Activated naive CD4-positive, alpha-beta T cell (primary cell): ENCODE measurements at places on chromosomes 5 and 9.

GRCh38 chr9:103203172-103203571 is 208.0 kb downstream of the CYLC2 start:
- no peak for DNase-seq

DNA sequence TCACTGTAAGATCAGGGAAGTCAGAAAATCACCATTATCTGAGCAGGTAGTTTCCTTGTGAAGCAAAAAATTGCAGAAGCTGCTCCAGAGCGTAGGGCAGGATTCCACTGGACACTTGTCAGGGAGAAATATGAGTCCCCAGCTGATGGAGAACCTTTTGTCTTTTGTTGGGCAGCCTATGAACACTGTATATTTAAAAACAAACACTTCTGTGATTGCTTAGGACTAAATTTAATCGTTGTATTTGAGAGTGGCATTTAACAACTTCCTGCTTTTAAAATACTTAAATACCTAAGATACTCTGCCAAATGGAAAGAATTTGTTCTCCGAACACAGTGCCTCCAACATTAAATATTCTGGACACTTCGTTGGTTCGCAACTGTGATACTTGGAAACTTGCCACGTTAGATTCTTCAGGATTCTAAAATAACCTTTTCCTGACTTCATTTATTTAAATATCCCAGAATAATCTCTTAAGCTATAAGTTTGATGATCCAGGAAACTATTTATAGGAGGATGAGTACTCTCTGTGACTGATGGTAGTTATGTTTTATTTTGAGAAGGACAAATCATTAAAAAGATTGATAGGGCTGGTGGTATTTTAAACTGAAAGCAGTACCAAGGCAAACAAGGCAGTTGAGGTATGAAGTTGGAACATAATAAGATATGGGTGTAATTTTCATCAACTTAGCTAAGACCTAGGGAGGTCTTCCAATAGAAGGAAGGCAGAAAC is 2.7 kb upstream of the HSPA4 start:
- no peak for DNase-seq

DNA sequence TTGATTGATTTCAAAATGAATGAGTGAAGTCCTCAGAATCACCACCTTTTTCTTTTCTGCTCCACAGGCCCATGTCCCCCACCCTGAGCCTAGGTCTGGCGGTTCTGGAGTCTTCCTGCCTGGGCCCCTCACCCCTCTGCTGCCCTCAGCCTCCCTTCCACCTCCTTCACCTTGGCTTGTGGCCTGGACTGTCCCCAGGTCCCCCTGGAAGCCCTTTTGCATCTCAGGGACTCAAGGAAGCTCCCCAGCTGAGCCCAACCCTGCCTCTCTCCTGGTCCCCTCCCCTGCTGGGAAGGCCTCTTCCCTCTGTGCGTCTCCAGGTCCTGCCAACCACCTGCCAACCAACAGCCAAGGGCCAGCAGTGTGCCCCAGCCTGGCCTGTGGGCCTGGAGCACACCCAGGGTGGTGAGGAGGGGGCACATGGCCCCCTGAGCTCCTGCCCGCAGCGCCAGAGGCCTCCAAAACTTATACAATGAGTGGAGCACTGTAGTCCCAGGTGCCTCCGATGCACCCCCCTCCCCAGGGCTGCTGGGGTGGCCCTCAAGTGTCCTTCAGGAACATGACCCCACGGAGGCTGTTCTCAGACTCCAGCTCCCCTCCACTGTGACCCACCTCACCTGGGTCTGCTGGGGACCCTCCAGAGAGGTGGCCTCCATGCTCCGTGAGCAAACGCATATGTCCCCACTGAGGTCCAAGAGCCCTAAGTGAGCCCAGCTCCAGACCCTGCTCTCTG is 20.3 kb downstream of the GLT6D1 start:
- DNase-seq, result no peak

DNA sequence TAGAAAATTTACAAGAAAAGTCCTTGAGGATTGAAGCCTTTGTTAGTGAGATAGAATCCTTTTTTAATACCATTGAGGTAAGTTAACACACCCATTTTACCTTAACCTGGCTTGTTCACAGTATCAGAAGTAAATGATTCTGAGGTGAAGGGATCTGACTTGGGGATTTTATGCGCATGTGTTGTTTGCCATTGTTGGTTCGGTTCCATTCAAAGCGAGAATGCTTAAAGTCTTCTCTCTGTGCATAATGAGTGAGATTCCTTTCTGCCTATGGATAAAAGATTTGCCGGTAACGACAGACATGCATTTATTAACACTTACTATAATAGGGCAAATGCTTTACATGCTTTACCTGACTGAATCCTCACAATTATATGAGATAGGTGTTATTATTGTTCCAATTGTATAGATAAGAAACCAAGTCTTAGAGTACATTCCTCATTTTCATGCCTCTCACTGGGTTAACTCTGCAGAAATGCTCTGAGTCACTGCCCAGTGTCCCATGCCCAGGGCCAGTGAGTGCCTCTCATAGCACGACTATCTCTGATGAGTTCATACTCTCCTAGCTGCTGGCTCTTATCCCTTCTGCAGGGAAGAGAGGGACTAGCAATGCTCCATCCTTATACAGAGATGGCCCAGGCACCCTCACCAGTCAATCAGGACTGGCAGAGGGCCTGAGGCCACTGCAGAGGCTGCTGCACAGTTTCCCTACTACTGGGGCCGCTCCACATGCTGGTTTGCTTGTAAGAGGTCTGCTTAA is 54.4 kb downstream of the CMYA5 start:
- no peak for DNase-seq

- DNase-seq, result no peak
Observed at GRCh38 chr5:110386782-110387181, 339.7 kb downstream of the TMEM232 start.

GRCh38 chr9:134585021-134585561 is 56.5 kb upstream of the COL5A1 start:
- DNase-seq, result no peak

- DNase-seq, result no peak
Observed at GRCh38 chr9:133087429-133088145, 25.8 kb downstream of the CEL start.

DNA sequence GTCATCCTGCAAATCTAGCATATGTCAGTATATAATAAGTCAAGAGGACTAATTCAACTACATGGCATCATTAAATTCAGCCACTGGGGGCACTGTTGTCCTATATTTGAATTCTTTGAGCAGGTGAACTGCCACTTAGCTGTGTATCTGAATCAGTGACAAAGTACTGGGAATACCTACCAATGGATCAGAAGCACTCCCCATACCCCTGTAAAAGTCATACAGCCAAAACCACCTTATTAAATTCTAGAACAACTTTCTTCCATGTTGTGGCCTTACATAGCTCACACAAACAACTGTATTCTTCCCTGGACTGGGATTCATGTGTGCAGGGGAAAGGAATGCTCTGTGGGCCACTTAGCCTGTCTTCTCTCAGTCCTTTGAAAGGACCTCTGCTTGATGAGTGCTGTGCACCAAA is 57.4 kb upstream of the PLPP6 start:
- DNase-seq, result no peak

DNA sequence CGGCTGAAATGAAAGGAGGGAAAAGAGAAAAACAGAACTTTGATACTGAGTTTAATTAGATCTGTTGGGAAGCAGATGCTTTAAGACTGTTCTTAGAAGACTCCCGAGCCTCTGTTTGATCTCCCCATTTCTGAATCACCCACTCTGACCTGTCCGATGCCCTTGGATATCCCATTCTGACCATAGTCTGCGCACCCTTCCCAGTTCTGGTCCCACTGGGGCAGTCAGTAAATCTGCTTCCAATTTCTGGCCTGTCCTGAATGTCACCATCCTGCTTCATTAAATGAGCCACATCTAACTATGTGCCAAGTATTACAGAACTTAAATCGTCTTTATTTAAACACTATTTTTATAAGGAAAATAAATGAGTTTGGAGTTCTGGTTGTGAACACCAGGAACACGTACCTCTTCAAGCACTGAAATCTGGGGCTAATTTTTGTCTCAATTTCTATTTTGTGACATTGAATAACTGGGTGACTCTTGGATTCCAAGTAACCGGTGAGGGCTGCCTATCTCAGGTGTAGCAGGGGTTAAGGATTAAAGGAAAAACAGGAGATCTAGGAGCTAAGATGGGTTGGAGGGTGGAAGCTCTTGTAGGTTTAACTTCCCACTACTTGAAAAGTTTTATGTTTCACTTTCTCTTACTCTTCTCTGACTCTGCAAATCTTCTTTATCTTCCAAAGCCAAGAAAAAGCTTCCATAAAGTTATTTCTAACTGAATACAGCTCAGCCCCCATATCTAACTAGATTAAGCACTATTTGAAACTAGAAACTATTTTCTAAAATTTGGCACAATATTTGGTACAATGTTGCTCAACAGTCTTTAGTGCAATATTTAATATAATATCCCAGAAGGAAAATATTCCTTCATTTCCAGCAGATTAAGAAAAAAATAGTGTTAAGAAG is 40.1 kb downstream of the ALDH1A1 start:
- DNase-seq, result no peak

DNA sequence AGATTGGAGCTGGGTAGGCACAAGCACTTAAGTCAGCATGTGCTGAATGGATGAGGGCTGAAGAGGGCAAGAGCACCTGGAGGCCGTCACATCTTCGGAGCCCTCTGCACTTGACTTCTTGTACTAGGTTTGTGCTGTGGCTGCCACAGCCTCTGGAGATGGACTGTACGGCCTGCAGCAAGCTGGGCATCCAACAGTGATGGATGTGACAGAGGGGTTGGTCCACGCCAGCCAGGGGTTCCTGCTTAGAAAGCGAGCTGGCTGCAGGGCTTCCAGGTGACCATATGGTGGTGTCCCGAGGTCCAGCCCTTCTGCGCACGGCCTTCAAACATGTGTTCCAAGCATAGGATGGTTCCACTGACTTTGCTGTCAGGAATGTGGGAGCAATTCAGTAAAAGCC is 65.1 kb upstream of the PHYKPL start:
- no peak for DNase-seq

GRCh38 chr5:42924226-42924625 is 112.5 kb upstream of the SELENOP start:
- DNase-seq, result no peak

- no peak for DNase-seq
Observed at GRCh38 chr5:25056836-25057235, 412.1 kb upstream of the CDH10 start.

DNA sequence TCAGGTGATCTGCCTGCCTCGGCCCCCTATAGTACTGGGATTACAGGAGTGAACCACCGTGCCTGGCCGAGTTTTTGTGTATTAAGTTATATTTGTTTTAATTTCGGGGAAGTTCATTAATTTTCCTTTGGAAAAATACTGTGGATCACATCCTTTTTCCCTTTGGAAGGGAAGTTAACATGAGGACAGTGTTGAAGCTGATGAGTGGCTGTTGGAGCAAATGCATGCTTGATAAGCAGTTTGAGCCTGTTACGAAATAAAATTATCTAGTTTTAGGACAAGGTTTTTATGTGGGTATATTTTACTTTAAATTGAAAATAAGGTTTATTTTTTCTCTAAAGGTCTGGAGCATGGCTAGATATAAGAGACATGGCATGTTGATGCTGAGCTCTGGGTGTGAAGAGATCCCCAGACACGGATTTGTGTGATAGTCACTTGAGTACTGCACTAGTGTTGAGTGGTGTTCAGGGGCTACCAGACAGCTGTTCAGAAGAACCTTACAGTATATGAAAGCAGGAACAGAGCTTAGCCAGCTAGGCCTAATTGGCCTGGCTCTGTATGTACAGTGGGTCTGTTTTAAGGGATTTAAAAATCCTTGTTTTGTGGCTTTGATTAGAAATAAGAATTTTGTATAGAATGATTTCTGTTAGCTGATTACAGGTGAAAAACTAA is 17.4 kb downstream of the LMNB1 start:
- DNase-seq, result no peak

DNA sequence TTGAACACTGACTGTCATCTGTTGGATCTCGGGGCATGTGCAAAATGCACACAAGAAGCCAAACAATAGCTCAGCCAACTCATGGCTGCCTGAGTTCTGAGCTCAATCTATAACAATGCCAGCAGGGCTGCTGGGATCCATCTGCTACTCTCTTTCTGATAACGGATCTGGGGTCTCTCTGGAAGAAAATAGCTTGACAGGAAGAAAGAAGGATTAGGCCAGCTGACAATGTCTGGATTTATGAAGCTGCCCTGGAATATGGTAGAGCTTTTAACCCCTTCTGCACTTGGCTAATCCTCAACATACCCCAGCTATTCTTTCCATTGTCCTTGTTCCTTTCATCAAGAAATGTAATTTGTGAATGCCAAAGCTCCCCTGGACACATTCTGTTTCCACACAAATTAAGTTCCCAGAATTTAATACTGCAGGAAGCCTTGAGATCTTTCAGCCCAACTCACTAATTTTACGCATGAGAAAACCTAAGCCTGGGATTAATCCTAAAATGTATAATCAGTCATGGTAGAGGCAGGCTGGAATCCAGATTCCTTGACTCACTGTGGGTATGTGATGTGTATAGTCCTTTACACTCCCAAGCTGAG is 62.7 kb upstream of the PCA3 start:
- no peak for DNase-seq

GRCh38 chr5:176719113-176719739 is 71.9 kb downstream of the TSPAN17 start:
- no peak for DNase-seq

- DNase-seq, result no peak
Observed at GRCh38 chr5:143334903-143335302, 68.6 kb downstream of the NR3C1 start.

- DNase-seq, result no peak
Observed at GRCh38 chr9:124780060-124780756, 3.3 kb downstream of the OLFML2A start.

DNA sequence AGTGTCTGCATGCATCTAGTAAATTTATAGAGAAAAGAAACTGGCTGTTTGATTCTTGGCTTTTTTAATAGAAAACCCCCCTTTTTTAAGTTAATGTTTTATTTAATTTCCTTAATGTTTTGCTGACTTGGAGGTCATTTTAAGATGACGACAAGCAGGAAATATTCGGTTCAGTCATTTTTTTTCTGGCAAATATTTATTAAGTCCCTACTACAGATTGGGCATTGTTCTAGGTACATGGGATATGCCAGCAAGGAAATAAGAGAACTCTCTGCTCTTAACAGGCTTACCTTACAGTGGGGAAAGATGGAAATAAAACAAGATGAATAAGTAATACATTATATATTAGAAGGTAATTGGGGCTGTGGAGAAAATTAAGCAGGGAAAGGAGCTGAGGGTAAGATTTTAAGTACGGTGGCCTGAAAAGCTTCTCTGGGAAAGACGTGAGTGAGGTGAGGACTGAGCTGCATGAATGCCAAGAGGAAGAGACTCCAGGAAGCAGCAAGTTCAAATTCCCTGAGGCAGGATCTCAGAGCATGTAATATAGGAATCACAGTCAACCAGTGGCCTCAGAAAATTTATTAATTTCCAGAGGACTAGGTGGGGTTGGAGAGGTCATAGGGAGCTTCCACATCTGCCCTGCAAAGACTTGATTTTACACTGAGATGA is 316.0 kb upstream of the DAP start:
- no peak for DNase-seq
